ENCODE measurements at places on chromosomes 1 and 21.

- no peak for DNase-seq
These were observed 11.6 kb downstream of the SCAF4 start for GRCh38 chr21:31720330-31720729.

DNA sequence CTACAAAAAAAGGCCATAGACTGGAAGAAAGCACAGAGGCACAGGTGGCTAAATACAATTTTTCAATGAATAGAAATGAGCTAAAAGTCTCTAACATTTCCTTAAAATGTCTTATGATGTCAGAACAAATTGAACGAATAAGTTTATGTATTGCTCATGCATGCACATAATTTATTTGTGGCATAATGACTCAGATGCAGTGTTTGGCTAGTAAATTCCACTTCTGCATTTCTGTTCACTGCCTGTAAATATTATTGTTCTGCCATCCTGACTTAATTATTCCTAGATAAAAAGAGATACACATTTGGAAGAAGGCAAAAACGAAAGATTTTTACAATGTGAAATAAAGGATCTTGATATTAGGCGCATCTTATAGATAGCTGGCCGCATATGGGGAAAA lies 26.6 kb upstream of the EXO1 start:
- DNase-seq: no peak

DNA sequence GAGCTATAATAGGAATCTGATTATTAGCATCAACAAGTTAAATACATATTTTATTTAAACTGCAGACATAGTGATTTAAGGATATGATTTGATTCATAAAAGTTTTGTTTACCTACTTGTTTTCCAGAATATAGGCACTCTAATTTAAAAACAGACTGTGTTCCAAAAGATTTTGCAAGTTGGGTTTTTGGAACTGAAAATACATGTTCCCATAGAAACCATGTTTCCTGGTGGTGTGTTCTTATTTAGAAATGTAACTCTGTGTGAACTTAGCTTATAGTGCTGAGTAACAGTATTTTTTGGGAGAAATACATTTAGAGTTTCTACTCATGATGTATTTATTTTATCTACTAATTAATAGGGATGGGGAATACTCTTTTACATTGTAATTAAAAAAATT lies 21.8 kb downstream of the USP25 start:
- DNase-seq: no peak

- no peak for DNase-seq
These were observed 3.4 kb downstream of the CLEC20A start for GRCh38 chr1:178493301-178493741.

- no peak for DNase-seq
These were observed 65.4 kb downstream of the TOMM20 start for GRCh38 chr1:235063068-235063765.

GRCh38 chr21:45332981-45333582 lies 45.4 kb upstream of the POFUT2 start:
- no peak for DNase-seq

GRCh38 chr1:55334160-55334559 lies 119.0 kb upstream of the USP24 start:
- DNase-seq: no peak

- DNase-seq: no peak
These were observed 98.0 kb upstream of the SLC44A3 start for GRCh38 chr1:94722181-94722580.

DNA sequence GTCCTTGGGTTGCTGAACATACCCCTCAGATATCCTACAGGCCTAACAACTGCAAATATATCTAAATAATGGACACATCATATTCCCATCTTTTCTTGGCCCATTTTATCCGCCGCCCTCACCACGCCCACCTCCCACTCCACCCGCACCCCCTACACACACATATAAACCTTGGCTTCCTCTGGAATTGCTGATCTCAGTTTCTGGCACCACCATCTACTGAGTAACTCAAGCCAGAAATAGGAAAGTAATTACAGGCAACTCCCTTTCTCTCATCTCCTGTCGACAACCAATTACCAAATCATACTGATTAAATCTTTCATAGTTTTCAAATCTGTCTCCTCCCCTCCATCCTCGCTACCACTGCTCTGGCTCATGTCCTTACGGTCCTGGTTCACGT lies 4.7 kb downstream of the RGS8 start:
- DNase-seq: no peak

DNA sequence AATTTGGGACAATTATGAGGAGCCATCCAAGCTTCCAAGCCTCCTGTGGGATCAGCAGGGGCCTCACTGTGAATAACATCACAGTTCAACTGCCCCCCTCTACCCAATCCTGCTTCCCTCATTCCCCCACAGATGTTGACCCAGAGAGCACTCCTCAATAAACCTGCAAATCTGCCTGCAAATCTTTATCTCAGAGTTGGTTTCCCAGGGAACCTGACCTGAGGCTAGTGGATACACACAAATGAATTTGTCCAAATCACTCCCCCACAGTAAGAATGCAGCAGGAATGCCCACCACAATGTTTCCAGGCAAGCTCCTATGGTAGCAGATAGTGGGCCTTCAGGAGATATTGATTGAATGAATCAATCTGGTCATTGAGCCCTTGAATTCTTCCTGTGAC lies 56.4 kb upstream of the HIVEP3 start:
- no peak for DNase-seq

- DNase-seq: no peak
These were observed 2.7 kb downstream of the PDIK1L start for GRCh38 chr1:26114165-26114927.

DNA sequence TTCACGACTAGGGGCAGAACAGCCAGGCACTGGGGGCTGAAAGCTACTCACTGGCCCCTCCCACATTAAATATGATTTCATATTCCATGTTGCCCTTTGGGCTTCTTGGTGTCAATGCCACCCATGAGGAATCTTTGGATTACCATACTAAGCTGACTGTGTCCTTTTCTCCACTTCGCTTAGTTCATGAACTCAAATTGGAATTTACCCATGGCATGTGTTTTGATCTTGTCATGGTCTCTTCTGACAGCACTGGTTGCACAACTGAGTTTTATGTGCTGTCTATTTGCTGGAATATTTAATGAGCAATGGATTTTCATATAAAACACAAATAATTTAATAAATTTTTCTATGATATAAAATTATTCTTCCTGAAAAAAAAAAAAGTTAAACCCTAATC lies 59.2 kb downstream of the SERBP1 start:
- no peak for DNase-seq

GRCh38 chr1:207404849-207405525 lies 49.1 kb upstream of the CR2 start:
- DNase-seq: no peak

GRCh38 chr1:110606657-110607535 lies 738 bp upstream of the KCNA2 start:
- peak; percentile 24 for DNase-seq

- no peak for DNase-seq
These were observed 1.6 kb upstream of the DYRK3 start for GRCh38 chr1:206633708-206634121.

GRCh38 chr1:153340356-153340755 lies 8.3 kb downstream of the PGLYRP4 start:
- DNase-seq: no peak
